ENCODE measurements at places on chromosomes 6 and 20.

DNA sequence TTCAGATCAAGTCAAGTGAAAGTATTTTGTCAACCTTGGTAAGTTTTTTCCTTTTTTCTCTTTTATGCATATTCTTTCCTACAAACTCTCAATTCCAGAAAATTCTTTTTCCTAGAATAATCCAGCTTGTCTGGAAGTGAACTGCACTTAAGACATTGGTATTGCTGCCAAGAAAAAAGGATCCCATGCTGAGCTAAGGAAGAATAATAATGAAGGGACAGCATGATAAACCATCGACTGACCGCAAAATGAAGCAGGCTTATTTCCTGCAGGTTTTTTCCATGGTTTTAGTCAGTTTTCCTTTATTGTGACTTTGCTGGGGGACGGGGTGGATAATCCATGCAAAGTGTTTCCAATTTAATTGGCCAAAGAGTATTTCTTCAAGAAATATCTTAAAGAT lies 857.6 kb upstream of the SLC35B3 start:
- DNase-seq = no peak

DNA sequence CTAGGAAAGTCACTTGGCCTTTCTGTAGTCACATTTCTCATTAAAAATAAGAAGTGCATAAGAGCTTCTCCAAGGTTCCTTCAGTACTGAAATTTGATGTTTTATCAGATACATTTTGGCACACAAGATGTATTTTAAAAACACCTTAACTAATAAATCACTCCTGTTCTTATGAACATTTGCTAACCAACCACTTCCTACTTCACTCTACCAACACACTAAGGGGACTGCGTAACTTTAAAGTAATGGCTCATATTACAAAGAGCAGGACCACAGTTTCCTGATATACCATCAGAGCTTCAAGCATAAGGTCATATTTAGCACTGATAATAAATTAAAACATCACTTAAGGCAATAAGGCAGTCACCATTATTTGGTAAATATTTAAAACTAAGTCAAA lies 104.4 kb downstream of the RALGAPA2 start:
- no peak for DNase-seq

DNA sequence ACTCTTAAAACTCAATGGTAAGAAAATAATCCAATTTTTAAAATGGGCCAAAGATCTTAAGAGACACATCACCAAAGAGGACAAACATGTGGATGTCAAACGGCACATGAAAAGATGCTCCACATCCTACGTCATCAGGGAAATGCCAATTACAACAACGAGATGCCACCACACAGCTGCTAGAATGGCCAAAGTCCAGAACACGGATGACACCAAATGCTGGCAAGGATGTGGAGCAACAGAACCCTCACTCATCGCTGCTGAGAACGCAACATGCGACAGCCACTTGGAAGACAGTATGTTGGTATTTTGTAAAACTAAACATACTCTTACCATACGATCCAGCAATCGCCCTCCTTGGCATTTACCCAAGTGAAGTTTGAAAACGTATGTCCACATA lies 132.8 kb upstream of the CDH4 start:
- DNase-seq = no peak

GRCh38 chr20:23441850-23442313 lies 2.4 kb downstream of the CSTL1 start:
- no peak for DNase-seq

DNA sequence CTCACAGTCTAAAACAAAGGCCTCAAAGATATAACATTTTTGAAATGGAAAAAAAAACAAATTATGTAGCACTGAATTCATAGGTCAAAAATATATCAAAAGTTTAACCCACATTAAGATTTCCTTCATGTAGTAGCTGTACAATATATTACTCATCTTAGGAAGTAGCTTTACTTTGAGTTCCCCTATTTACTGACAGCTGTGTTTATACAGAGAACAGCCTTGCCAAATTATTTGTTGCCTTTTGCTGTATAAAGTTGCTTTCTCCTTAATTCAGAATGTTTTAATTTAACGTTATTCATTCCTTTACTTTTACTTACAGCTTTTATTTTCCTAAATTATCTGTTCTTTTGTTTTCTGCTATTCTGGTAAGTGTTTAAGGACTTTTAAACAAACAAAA lies 181.0 kb downstream of the COL12A1 start:
- DNase-seq = no peak

Measured in activated CD4-positive, alpha-beta T cell treated with anti-CD3 and anti-CD28 coated beads for 1 hour (primary cell).